ENCODE measurements at places on chromosomes 4 and X.

DNA sequence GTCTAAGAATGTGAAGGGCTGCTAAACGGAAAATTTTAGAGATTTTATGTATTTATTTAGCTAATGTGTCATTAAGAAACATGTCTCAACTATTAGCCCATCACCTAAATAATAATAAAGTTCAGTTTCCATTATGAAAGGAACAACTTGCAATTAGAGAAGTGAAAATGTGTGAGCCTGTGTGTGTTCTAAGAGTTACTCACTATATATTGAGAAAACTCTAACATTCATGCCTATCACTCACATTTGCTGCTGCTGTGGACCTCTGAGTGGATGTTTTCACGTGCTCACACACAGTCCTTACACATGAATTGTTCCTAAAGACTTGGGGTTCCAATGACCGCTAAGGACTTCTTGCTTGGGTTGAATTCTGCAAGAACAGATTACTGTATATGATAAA, 364.0 kb downstream of the TMA16 start:
- no peak for DNase-seq

DNA sequence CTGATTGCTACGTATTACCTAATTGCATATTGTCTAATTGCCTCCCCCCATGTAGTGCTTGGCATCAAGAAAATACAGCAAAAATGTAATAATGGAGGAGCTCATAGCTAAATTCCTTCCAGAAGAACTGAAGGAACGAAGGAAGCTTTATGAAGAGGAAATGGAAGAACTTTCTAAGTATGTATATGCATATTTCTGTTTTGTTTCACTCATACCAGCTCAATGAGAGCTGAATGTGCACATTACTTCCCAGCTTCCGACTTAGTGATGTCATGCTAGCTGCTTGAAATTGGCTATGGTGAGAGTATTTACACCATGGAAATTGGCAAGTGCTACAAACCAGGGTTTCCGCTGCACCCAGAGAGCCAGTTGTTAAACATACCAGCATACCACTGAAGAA, 34.7 kb downstream of the LONRF3 start:
- no peak for DNase-seq

DNA sequence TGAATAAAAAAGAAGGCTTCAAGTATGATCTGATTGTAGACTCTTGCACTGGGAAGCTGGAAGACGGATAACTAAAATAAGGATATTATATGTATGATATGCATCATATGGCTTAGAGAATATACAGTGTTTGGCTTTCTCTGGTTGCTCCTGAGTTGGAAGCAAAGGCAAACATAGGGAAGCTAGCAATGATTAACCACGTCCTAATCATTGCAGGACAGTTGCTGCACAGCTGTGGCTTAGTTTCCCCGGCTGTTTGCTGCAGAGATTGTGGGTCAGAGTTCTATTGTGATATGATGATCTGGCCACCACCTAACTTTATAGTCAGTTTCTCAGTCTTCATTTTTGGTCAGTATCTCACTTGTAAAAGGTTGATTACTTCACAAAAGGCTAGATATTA, 36.3 kb upstream of the PARM1 start:
- DNase-seq = no peak

GRCh38 chr4:186554539-186554913, 841 bp downstream of the MTNR1A start:
- no peak for DNase-seq

GRCh38 chr4:190014771-190015537, 12.1 kb downstream of the FRG2 start:
- no peak for DNase-seq

- DNase-seq = no peak
Observed at GRCh38 chrX:148540671-148541583, 40.5 kb downstream of the AFF2 start.

DNA sequence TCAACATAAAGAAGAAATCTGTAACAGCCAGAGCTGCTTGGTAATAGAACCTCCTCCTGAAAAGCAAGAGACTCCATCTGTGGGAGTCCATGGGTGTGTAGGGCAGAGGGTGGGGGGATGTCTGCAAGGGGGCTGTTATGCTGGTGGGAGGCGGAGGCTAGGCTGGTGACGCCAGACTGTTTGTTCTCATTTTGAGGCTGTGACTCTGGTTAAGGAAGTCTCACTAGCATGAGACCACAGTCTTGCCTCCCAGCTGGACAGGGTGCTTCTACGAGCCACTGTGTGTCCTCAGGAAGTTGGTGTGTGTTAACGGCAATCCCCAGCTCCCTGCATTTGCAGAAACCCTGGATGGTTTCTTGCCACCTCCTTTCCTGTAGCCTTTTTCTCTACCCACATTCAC, 79.8 kb downstream of the NSUN7 start:
- no peak for DNase-seq

DNA sequence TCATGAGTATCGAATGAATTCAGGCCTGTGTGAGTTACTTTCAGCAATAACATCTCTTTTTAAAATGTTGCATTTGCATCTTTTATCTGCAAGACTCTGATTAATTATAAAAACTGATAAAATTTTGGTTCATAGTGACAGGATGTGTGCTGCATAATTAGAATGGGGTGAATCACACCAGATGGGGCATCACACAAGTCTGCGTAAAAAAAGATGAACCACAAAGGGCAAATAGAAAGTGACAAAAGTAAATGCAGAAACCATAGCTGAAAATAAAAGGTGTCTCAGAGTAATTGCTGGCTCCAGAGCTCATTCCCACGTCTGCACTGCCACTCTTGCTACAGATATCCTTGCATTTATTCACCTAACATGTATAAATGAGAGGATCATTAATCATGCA, 131.1 kb downstream of the HS3ST1 start:
- DNase-seq = no peak

DNA sequence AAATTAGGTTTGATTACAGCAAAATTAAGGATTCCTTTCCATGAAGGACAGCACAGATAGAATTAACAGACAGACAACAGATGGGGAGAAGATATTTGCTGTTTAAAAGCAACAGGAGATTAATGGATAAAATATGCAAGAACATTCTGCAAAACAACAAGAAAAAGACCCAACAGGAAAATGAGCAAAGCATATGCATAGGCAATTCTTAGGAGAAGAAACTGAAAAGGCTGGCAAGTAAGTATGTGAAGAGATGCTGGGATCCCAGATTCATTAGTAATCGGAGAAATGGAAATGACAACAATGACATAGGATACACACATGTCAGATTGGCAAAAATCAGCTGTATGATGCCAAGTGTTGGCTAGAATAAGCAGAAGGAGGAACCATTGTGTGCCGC, 27.5 kb upstream of the HMGB3 start:
- no peak for DNase-seq

DNA sequence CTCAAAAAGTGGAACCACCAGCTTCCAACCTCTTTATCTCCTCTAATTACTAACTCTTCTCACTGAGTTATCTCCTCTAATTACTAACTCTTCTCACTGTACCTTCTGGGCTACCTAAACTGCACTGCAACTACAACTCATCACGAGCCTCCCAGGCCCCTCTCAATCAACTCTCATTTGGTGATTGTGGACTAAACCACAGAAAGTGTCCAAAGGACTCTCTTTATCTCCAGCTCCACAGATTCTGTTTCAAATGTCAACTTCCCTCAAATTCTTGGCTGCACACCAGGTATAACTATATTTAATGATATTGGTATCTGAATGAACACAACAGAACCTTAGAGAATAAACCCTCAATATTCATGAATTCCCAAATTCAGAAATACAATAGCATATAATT, 182.9 kb downstream of the MAML3 start:
- DNase-seq = no peak

- no peak for DNase-seq
Observed at GRCh38 chr4:155734065-155734464, 24.8 kb upstream of the GUCY1B1 start.

DNA sequence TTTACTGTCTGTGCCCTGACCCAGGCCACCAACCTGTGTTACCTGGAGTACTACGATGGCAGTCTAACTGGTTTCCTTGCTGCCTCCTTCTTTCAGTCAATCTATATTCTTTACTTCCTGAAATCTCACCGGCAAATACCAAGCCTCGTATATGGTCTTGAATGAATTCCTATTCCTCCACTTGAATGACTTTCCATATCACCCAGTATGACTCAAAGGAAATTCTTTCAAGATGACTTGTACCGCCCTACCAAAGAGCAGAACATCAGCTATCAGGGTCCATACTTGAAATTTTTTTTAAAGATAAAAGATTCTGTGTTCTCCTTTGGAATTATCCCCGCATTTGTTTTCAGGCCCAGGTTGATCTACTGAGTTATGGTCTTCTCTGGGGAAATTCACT, 378.0 kb downstream of the AFF2 start:
- no peak for DNase-seq

- DNase-seq = no peak
Observed at GRCh38 chrX:48616576-48616975, 19.3 kb downstream of the WDR13 start.

DNA sequence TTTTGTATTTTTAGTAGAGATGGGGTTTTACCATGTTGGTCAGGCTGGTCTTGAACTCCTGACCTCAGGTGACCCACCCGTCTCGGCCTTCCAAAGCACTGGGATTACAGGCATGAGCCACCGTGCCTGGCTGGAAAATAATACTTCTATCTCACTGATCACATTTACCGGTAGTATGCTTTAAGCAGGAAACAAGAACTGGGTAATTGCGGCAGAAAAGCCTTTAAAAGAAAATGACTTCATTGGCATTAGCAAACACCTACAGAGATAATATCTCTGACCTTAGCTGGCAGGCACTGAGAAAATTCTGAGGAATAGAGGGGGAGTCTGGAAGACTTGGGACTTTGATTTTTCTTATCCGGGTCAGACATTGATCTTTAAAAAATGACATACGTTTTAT, 78.5 kb downstream of the SHROOM3 start:
- no peak for DNase-seq

DNA sequence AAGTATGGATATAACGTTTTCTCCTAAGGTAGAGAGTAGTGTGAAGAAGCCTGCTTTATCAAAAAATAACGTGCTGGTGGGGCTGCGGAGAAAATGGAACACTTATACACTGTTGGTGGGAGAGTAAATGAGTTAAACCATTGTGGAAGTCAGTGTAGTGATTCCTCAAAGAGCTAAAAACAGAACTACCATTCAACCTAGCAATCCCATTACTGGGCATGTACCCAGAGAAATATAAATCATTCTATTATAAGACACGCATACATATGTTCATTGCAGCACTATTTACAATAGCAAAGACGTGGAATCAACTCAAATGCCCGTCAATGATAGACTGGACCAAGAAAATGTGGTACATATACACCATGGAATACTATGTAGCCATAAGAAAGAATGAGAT, 196.4 kb downstream of the DMD start:
- DNase-seq = no peak

GRCh38 chrX:120274958-120275357, 24.3 kb downstream of the ZBTB33 start:
- no peak for DNase-seq

- peak; percentile 64 for DNase-seq
Observed at GRCh38 chrX:40097504-40098263, at the start of gene BCOR. Gene BCOR, minus strand, starts transcription at chrX:40097958. Its CDS starts 20,029 bp downstream, at chrX:40077929.
